M059J (cell line): ENCODE measurements at places on chromosomes 1 and 21.

DNA sequence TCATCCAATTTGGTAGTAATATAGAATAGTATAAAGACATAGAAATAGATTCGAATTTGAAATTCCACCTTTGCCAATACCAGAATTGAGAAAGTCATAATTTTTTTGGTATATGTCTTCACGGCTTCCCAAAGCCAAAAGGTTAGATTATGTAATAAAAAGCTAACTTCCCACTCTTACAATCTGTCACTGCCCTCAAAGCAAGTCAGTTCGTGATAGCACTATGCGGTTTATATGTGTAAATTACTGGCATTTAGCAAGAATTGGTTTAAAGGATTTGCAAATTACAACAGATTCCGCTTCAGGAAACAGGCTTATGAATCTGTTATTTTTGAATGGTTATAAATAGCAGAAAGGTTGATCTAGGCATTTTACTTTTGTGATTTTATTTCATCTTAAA, 679.4 kb upstream of the ADGRL2 start:
- DNase-seq: no peak

- no peak for DNase-seq
These were observed 5.8 kb downstream of the TTLL10 start for GRCh38 chr1:1179346-1179982.

DNA sequence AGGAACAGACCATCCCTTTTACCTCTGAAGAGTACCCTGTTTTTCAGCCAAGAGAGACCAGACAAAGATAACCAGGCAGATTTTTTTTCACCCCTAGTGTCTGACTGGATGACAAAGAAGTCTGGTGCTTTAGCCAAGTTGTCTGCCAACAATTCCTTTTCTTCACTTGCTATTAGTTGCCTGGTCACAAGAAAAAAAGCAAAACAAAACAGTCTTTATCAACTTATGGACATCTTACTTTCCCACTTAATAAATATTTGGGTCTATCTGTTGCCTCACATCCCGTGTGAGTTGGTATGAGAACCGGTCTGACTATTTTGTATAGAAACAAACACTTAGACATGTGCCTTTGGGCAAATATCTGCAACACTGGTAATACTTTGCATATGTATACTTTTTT, 662.9 kb downstream of the PLPP3 start:
- DNase-seq: peak; percentile 52

DNA sequence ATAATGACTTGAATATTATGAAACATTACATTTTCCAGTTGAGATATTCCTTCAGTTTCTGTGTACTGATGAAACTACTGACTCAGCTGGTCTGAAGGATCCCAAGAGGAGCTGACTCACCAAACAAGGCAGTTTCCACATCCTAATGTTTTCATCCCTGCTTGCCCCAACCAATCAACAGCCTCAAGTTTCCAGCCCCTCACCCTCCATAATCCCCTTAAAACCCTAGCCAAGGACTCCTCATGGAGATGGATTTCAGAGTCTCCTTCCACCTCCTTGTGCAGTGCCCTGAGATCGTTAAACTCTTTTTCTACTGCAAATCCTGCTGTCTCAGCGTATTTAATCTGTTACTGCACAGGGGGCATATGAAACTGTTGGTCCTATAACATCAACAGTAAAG, 83.1 kb upstream of the HAO2 start:
- peak; percentile 68 for DNase-seq

DNA sequence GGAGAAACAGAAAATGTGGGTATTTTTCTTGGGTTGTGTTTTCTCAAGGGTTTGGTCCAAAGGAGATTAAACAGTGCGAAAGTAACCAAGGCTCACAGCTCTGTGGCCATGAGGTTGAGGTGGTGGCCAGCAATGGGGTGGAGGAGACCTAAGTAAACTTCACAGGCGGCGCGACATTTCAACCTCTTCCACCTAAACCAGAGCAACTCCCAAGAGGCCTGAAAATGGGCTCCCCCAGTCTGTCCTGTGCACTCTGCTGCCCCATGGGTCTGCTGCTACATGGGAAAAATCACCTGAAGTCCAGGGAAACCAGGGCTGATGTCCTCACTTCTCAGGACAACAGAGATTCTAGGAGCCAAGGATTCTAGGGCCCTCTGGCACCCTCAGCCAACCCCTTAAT, 12.4 kb downstream of the CELF3 start:
- DNase-seq: no peak

GRCh38 chr1:108719656-108720435, 7.1 kb downstream of the FNDC7 start:
- DNase-seq: peak; percentile 90

DNA sequence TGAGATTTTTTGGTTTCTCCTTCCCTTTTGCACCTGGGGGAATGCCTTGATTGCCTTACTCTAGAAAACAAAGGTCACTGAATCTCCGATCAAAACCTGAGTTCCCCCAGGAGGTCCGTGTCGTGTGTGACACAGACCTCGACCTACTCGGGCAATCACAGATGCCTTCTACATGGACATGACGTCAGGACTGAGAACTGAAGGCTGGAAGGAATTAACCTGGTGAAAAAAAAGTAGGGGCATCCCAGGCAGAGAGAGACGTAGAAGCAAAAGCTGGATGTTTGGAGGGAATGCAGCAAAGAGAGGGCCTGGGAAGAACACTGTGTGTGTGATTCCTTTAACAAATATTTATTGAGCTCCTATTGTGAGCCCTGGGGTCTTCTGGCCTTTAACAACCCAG, 178.0 kb downstream of the PRDM2 start:
- DNase-seq: no peak

GRCh38 chr1:229283183-229283611, 12.3 kb downstream of the RAB4A start:
- DNase-seq: no peak

DNA sequence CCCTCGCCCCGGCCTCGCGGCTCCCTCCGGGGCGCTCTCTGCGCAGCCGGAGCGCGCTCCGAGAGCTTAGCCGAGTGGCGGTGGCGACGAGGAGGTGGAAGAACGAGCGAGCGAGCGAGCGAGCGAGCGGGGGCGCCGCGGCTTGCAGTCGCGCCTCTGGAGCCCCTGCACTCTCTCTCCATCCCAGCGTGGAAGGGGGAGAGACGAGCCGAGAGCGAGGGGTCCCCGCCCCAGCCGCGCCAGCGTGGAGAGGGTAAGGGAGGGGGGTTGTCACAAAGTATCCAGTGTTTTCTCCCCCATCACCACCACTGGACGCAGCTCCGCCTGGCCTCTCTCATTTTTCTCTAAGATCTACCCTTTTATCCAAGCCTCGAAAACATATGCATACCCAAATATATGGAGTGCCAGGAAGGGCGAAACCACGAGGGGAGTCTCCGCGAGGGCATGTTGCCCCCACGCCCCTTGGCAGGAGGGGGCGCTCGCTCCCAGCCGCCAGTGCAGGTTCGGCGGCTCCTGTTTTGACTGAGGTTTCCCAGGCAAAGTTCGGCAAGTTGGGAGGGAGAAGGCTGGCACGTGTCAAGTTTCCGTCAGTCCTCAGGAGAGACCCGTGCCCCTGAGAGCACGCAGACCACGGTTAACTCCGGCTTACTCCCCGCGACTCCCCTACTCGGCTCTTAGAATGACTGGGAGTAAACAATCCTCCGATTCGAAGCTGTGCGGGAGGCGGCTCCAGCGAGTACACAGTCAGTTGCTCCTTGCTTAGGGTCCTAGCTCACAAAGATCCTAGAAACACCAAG, 569 bp upstream of the DAB1 start:
- DNase-seq: peak; percentile 39

GRCh38 chr1:18100491-18101063, 7.0 kb upstream of the IGSF21 start:
- peak; percentile 58 for DNase-seq

GRCh38 chr1:228753786-228754360, 18.6 kb downstream of the RHOU start:
- no peak for DNase-seq

- DNase-seq: no peak
These were observed 79.9 kb downstream of the OBSCN start for GRCh38 chr1:228287541-228288425.

DNA sequence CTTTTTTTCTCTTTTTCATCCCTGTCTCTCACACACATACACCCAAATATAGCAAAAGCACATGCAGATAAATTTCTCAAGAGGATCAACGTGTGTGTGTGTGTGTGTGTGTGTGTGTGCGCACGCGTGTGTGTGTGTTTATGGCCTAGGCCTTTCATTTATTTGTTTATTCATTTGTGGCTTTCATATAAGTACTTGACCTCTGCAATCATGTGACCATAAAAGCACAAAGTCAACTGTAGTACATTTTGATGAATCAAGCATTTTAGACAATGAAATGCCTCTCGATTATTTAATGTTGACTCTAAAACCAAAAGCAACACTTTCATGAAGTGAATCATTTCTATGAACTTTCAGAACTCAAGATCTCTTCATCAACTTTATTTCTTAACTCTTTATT, 194.1 kb upstream of the ADGRL2 start:
- no peak for DNase-seq

- no peak for DNase-seq
These were observed 51.8 kb downstream of the TNFRSF8 start for GRCh38 chr1:12114916-12115315.

GRCh38 chr1:34089731-34090130, 75.3 kb downstream of the CSMD2 start:
- no peak for DNase-seq

GRCh38 chr21:42923553-42924432, 1.6 kb downstream of the ERVH48-1 start:
- DNase-seq: peak; percentile 92

GRCh38 chr1:113253187-113253586, 137.1 kb upstream of the MAGI3 start:
- no peak for DNase-seq

DNA sequence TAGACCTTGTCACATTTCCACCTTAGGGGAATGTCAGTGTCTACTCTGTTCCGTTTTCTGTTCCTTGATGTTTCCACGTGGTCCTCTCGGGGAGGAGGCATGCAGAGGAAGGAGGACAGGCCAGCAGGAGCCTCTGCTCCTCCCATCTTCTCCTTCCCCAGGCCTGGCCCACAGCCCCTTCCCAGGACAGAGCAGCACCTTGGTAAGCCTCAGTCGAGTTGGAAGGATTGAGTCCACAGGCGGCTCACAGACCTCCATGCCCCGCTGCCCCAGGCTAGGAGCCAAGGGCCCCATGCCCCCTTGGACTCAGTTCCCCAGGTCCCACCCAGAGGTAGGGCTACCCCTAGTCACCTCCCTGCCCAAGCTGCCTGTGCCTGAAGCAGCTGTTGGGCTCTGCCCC, 36.5 kb downstream of the IGSF21 start:
- no peak for DNase-seq

GRCh38 chr1:16088351-16088911, 15.0 kb upstream of the FAM131C start:
- DNase-seq: no peak

DNA sequence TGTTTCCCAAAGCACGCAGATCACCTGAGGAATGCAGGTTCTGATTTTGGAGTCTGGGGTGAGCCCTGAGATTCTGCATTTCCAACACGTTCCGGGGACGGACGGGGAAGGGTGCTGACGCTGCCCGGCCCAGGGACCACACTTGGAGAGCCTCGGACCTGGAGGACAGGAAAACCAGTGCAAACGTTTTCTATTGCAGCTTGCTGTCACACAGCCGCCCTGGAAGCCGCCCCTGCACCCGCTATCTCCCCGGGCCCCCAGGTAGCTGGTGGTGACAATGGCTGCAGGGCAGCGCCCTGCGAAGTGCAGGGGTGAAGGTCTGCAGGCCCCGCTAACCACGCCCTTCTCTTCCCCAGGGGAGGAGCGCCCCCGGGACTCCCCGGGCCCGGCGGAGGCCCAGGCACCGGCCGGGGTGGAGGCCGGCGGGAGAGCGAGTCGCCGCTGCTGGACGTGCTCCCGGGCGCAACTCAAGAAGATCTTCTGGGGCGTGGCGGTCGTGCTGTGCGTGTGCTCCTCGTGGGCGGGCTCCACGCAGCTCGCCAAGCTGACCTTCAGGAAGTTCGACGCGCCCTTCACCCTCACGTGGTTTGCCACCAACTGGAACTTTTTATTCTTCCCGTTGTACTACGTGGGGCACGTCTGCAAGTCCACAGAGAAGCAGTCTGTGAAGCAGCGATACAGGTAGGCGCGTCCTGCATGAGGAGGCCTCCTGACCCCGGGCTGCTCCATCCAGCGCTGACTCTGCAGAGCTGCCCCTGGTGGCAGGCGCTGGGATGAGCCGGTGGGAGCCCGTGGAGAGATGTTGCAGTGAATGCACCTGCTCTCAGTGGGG, 142.0 kb upstream of the COA6 start:
- no peak for DNase-seq

DNA sequence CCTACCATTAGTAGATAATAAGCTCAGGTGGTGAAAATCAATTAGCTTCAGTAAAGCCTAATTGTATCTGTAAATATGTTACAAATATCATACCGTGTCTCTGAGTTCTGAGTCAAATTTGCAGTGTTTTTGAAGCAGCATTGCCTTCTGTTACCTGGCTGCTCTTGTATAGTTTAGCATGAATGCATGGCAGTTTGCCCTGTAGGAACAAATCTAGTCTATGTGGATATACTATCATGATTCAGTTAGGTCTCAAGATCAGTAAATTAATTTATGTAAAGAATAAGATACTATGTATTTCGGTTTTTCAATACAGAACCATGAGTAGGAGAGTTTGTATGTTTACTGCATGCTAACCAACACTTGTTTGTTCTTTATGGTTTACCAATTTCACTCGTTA, 240.6 kb upstream of the C1orf105 start:
- DNase-seq: no peak

DNA sequence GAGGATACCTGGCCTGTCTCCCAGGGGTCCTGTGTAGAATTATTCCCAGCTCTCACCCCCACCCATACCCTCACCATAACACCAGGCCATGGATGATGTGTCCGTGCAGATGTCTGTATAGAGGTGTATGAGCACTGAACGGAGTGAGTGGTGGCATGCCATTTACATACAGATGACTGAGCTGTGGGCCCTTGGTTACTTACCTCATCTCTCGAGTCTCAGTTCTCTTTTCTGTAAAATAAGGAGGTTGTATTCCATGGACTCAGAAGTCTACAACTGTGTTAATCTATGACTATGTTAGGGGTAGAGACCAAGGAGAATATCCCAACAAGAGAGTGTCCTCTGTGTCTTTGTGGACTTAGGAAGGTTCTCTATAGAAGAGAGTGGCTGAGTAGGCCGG, 65.6 kb upstream of the CD1D start:
- DNase-seq: no peak

- DNase-seq: no peak
These were observed 192.1 kb downstream of the SETD4 start for GRCh38 chr21:35868005-35868868.

- no peak for DNase-seq
These were observed 26.1 kb downstream of the SYF2 start for GRCh38 chr1:25206201-25206600.
